Adrenal gland (tissue), 19 donors: ENCODE measurements at places on chromosomes 6 and 20. TPM values are rescaled to one million over a fixed set of nuclear protein-coding genes. Genes with fewer than 3 reads are reported as not detected.

ID4 gene
- 5.3 TPM for polyA plus RNA-seq

FKBP5 gene
- 23.8 TPM for polyA plus RNA-seq

BHLHE23 gene
- not detected for polyA plus RNA-seq

EDN3 gene
- 2.1 TPM for polyA plus RNA-seq

SLC17A2 gene
- polyA plus RNA-seq = not detected
